ENCODE measurements at places on chromosomes 2 and 18. TPM values are rescaled to one million over a fixed set of nuclear protein-coding genes. Genes with fewer than 3 reads are reported as not detected.

Gene ABCG8
- total RNA-seq, result not detected

Gene DSG1
- total RNA-seq, result not detected

Gene KIF1A
- total RNA-seq, result 0.13 TPM

Gene PRLH
- not detected for total RNA-seq

Gene RPIA
- total RNA-seq, result 9.9 TPM

Gene C2orf15
- not detected for total RNA-seq

Gene CHAC2
- total RNA-seq, result 21.4 TPM

Gene LYG2
- not detected for total RNA-seq

Gene LTBP1
- 27.4 TPM for total RNA-seq

Gene FAM237A
- not detected for total RNA-seq

Gene ADAM23
- 5.0 TPM for total RNA-seq

Gene EDAR
- not detected for total RNA-seq

Gene DSG2
- total RNA-seq, result 1.3 TPM

Gene IL36RN
- not detected for total RNA-seq

Gene LIMS4
- 6.3 TPM for total RNA-seq

Gene EFEMP1
- total RNA-seq, result 1,504 TPM

Gene TNFAIP6
- total RNA-seq, result not detected

Gene SPEG
- total RNA-seq, result 0.05 TPM

Gene IKZF2
- 1.2 TPM for total RNA-seq

Gene AQP12B
- total RNA-seq, result not detected

Gene ATP6V1C2
- total RNA-seq, result not detected

Gene CFC1
- not detected for total RNA-seq

Gene OR6B2
- total RNA-seq, result not detected

Gene CREG2
- total RNA-seq, result 0.27 TPM

Gene CHRND
- total RNA-seq, result not detected

Gene EVX2
- total RNA-seq, result not detected

Gene HOXD13
- not detected for total RNA-seq

Gene ANKRD29
- 1.5 TPM for total RNA-seq

Gene REG3A
- total RNA-seq, result not detected

Gene LRRTM1
- not detected for total RNA-seq

Gene FOXD4L1
- total RNA-seq, result not detected

Gene LCT
- total RNA-seq, result not detected

Gene RND3
- total RNA-seq, result 56.6 TPM

Gene CYRIA
- 10.2 TPM for total RNA-seq

Gene ANKAR
- total RNA-seq, result 1.7 TPM

Gene CPS1
- 1.5 TPM for total RNA-seq

Gene HOXD4
- total RNA-seq, result 3.8 TPM

Gene UBE2F
- total RNA-seq, result 54.9 TPM

Gene SCN1A
- not detected for total RNA-seq

Gene LPIN2
- total RNA-seq, result 23.9 TPM

Gene ACMSD
- total RNA-seq, result not detected

Gene B3GNT7
- total RNA-seq, result 1.3 TPM

Gene IL36B
- not detected for total RNA-seq

Gene PJVK
- total RNA-seq, result not detected

Gene MOGAT1
- total RNA-seq, result not detected
